Hair follicle dermal papilla cell (primary cell): ENCODE measurements at places on chromosomes 12 and 14. TPM values are rescaled to one million over a fixed set of nuclear protein-coding genes. Genes with fewer than 3 reads are reported as not detected.

ULK1 gene
- 13.3 and 14.8 TPM in 2 replicates for total RNA-seq

STON2 gene
- 143 and 162 TPM in 2 replicates for total RNA-seq

OVCH1 gene
- not detected in 2 replicates for total RNA-seq

SERPINA5 gene
- total RNA-seq = not detected in 2 replicates

IL23A gene
- total RNA-seq = not detected in 2 replicates

RBM19 gene
- total RNA-seq = 25.4 and 27.7 TPM in 2 replicates

AQP2 gene
- total RNA-seq = not detected in 2 replicates

ANKRD33 gene
- not detected in 2 replicates for total RNA-seq

MIP gene
- 0.32 TPM in 1 of 2 replicates, not detected in the other for total RNA-seq

BATF gene
- total RNA-seq = not detected in 2 replicates

CIROP gene
- total RNA-seq = 0.12 TPM in 1 of 2 replicates, not detected in the other

BMP4 gene
- 4.5 and 5.0 TPM in 2 replicates for total RNA-seq

TMEM132D gene
- 0.16 TPM in 1 of 2 replicates, not detected in the other for total RNA-seq

CLMN gene
- 2.1 and 2.7 TPM in 2 replicates for total RNA-seq

ALX1 gene
- total RNA-seq = 0.16 TPM in 1 of 2 replicates, not detected in the other

KRT85 gene
- total RNA-seq = not detected in 2 replicates

SRSF5 gene
- total RNA-seq = 127 and 132 TPM in 2 replicates

KRT86 gene
- total RNA-seq = under 0.01 TPM in 1 of 2 replicates, not detected in the other

SMCO2 gene
- total RNA-seq = not detected in 2 replicates

TTLL5 gene
- 22.2 and 23.9 TPM in 2 replicates for total RNA-seq

DBX2 gene
- total RNA-seq = 0.12 TPM in 1 of 2 replicates, not detected in the other

PDE3A gene
- 25.4 and 32.3 TPM in 2 replicates for total RNA-seq

PLEKHH1 gene
- total RNA-seq = 0.32 and 1.8 TPM in 2 replicates

TESPA1 gene
- total RNA-seq = not detected in 2 replicates

GALNT8 gene
- not detected in 2 replicates for total RNA-seq

RNF31 gene
- 53.4 and 53.8 TPM in 2 replicates for total RNA-seq

CCDC92 gene
- 15.7 and 16.6 TPM in 2 replicates for total RNA-seq

COX14 gene
- total RNA-seq = 23.5 and 23.9 TPM in 2 replicates

PMEL gene
- total RNA-seq = 1.1 and 2.9 TPM in 2 replicates

KCNK13 gene
- total RNA-seq = not detected in 2 replicates
